ENCODE measurements at places on chromosomes 5 and 9.
A peak's percentile ranks its signal among the peaks of the same experiment; 100 is the strongest.

- no peak for DNase-seq
These were observed 597.1 kb downstream of the ACTL7B start for GRCh38 chr9:108258640-108259039.

GRCh38 chr9:116234081-116234480, 80.5 kb downstream of the PAPPA start:
- peak; percentile 99 for DNase-seq

DNA sequence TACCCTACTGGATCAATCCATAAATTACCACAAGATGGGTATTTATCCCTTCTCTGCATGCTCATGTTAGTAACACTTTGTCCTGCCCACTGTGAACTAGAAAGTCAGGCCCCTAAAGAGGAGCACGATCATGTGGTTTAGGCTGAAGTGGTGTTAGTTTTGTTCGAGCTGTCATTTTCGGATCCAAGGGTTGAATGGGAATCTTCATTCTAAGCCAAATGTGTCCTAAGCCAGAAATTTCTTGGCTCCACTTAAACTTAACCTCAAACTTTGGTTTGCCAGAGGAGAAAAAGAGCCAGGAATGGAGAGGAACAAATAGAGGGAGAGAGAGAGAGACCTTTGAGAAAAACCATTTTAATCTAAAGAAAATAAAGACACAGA, 837.7 kb upstream of the ZNF608 start:
- peak; percentile 53 for DNase-seq

DNA sequence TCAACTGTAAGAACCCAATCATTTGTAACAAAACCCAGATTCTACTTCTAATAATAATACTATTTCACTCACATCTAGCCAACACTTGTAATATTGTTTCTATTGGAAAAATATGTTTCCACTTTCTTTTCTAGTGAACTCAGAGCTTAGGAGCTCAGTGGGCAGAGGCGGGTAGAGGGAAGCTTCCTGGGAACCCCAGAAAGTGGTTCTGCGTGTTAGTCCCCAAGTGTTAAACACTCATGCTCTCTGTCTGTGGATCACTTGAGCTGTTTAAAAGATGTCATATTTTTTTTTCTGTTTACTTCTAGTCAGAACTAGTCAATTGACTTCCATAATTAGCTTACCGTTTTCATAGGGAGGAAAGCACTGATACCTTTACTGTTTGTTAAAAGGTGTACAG, 20.6 kb downstream of the SNX18 start:
- no peak for DNase-seq

- peak; percentile 95 for DNase-seq
These were observed 38.9 kb downstream of the PRRC2B start for GRCh38 chr9:131432597-131433301.

DNA sequence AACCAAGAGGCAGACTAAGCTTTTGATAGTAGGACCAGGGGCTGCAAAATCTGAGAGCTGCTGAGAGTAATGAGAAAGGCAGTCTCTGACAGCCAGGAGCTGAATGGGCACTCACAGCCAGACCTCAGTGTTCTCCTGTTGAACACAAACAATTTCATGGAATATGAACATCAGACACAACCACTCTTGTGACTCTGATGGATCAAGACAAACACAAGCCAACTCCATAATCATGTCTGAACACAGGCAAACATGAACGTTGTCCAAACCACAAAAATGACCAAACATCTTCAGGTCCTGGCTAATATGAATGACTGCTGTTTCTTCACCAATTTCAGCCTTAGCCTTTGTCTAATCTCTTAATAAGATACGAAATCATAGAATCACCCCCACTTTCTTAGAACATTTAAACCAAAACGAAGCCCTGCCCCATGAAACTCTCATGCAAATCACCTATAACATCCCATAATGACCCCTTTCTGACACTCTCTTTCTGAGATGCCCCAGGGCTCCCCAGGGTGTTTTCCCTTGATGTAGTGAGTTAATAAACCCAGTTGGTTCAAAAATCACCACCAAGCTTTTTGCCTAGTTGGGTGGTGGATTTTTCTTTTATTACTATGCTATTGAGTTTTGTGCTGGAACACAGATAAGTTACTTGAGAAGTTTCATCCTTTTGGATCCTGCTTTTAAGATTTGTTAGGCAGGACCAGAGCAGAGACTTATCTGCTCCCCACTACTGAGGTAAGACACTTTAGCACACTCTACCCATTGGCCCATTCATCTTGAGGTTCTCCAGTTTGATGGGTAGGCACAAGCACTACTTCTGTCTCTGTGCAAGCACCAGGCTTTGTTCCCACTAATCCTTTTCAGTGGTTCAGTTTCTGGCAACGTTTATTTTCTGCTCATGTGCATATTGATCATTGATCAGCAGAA, 5.9 kb upstream of the ERAP2 start:
- DNase-seq, result no peak

- DNase-seq, result no peak
These were observed 267.5 kb downstream of the NR3C1 start for GRCh38 chr5:143135832-143136551.

GRCh38 chr9:112765281-112765680, 14.7 kb downstream of the SNX30 start:
- DNase-seq, result no peak

DNA sequence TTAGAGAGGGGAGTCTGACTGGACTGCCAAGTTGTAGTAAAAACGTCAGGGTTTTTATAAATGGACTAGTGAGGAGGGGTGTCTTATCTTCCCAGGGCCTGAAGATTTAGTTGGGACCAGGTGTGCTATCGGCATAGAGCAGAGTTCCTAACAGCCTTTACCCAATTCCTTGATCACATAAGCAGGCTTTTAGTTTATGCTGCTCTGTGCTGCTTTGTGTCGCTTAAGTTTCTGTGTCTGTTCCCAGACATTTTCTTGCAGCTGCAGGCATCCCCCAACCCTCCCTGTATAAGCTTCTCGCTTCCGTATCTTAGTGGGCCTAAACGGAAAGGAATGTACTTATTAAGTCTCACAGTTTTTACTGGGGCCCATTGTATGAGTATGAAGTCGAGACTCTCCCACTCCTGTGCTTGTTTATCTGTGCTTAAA, 2.6 kb upstream of the SMC5 start:
- DNase-seq, result peak; percentile 91

- no peak for DNase-seq
These were observed 377.7 kb upstream of the IRX1 start for GRCh38 chr5:3217771-3218495.

Data from fibroblast of upper back skin (primary cell).